ENCODE measurements at places on chromosomes 6 and 20. TPM values are rescaled to one million over a fixed set of nuclear protein-coding genes. Genes with fewer than 3 reads are reported as not detected.

The MEP1A gene
- not detected for total RNA-seq

The TLDC2 gene
- total RNA-seq, result not detected

The LST1 gene
- not detected for total RNA-seq

The PSORS1C2 gene
- total RNA-seq, result not detected

The NHLRC1 gene
- not detected for total RNA-seq

The BFSP1 gene
- 3.5 TPM for total RNA-seq

The GJA1 gene
- not detected for total RNA-seq
